Activated CD4-positive, CD25-positive, alpha-beta regulatory T cell (primary cell): ENCODE measurements at places on chromosomes 5 and 9.
A peak's percentile ranks its signal among the peaks of the same experiment; 100 is the strongest.

GRCh38 chr5:151534350-151534749, 56.8 kb downstream of the FAT2 start:
- DNase-seq = no peak

DNA sequence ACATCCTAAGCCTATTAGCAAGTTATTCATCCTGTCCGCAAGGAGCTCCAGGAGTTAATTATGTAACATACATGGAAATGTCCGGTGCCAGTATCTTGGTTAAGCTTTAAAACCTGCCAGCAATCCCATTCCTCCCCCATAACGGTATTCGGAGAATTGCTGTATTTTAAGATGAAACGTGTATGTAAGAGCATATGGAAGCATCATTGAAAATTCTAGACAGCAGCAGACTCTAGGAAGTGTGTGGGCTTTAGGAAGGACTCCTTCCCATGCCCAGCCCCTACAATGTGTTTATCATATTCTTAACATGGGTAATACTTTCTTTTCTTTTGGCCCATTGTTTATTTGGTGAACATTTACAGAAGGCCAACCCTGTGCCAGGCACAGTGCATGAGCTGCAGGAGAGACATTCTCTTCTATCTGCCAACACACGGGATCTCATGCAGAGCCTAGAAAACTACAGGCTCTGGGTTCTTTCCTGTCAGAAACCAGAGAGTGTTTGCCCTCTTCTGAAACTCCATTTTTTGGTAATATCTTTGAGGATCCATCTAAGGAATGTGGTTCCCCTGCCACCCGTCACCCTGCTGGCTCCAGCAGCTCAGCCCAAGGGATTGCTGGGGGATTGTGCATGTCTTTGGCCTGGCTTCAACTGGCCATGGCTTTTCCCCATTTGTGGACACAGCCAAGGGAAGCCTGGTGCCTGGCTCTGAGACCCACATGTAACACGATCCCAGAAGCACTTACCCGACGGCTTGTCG, 15.1 kb downstream of the ANGPTL2 start:
- no peak for DNase-seq

GRCh38 chr9:99345942-99346341, 123.9 kb downstream of the SEC61B start:
- no peak for DNase-seq

GRCh38 chr5:178589180-178590140, 733 bp downstream of the COL23A1 start:
- no peak for DNase-seq

- no peak for DNase-seq
Observed at GRCh38 chr5:44389090-44389822, at the start of gene FGF10. Gene FGF10 (minus strand): TSS chr5:44389420. CDS start chr5:44388682, 738 bp downstream.

GRCh38 chr9:127979333-127980059, 1.3 kb downstream of the EEIG1 start:
- DNase-seq = no peak

GRCh38 chr9:15137089-15137488, 169.9 kb downstream of the TTC39B start:
- no peak for DNase-seq

GRCh38 chr9:135017899-135018298, 69.6 kb upstream of the OLFM1 start:
- DNase-seq = no peak

DNA sequence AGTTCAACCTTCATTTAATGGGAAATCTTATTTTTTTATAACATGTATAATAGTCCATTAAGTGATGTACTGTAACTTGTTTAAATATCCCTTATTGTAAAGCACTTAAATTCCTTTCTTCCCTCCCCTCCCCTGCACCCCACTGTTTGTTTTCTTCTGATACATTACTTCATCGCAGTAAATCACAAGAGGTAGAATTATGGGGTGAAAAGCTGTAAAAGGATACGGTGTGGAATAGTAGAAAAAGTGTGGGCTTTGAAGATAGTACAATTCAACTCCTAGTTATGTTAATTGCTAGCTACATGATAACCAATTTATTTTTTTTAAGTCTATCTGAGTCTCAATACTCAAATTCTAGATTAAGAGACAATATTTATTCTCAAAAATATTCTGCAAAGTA, 41.9 kb upstream of the MACIR start:
- no peak for DNase-seq

DNA sequence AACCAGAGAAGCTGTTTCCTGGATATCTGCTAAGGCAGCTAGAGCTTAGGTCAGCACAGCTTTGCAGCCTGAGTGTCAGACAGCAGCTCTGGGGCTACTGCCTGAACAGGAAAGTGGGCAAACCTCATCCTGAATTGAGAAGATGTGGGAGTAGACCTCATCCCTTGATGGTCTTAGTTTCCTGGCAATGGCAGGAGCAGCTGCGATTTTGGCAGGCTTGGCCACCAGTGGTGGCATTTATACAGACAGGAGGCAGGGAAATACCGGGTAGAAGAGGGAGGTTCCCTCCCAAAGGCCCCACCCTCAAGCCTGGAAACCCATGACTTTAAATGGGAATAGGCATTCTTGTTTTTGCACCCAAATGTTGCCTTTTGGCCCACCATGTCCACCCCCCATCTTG, 69.7 kb downstream of the LIX1 start:
- no peak for DNase-seq

DNA sequence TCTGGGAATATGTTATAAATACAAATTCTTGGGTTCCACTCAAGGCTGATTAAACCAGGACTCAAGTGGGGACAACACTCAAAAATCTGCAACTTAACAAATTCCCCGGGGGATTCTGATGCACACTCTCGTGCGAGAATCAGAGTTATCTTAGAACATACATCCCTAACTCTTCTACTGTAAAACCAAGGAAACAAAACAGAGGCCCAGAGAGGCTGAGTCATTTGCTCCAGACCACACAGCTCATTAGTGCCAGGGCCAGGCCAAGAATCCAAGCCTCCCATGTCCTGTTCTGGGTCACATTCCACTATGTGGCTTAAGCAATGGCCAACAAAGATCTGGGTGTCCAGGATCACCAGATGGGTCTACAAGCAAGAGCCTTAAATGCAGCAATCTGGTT, 166.0 kb downstream of the ADAMTS12 start:
- DNase-seq = no peak

DNA sequence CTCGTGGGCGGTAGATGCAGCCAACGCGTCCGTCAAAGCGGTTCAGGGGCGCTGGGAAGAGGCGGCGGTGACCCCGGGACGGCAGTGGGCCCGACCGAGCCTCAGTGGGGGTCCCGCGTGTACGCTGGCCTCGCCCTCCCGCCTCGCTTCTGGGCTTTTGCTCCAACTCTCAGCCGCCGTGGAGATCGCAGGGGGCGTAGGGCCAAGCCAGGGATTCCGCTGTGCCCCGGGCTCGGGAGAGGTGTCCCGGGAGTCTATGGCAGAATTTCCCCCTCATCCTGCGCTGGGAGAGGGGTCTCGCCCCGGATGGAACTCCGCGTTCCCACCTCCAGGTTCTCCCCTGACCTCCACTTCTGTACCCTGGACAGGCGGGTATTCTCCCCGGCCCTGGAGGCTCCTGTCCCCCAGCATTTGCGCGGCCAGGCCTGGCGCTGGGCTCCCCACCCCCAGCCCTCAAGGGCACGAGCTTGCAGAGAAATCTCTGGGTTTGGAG, 131.9 kb downstream of the MRPL36 start:
- no peak for DNase-seq

- no peak for DNase-seq
Observed at GRCh38 chr9:114493521-114494184, 11.6 kb downstream of the WHRN start.

DNA sequence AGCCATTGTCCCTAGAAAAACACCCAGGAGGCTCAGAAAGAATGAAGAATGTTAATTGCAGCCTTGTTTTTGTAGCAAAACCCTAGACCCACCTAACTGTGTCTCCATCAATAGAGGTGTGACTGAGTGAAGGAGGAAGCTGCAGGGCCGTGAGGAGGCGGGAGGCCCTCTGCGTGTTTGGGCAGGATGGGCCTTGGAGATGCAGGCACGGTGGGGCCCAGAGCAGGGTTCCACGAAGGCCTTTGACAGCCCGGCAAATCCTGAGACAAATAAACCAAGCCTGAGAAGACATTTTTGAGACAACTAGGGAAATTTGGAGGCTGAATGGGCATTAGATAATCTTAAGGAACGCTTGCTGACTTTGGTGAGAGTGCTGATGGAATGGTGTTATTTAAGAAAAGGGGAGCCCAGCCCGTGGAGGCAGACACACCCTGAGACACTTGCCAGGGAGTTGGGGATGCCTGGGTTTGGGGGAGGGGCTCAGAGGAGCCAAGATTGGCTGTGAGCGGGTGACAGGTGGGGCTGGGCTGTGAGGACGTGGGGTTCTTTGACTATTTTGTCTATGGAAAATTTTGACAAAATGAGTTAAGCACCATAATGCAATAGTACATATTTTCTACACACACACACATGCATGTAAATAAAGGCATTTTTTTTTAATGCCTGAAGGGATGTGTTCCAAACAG, 48.8 kb downstream of the BARX1 start:
- no peak for DNase-seq

DNA sequence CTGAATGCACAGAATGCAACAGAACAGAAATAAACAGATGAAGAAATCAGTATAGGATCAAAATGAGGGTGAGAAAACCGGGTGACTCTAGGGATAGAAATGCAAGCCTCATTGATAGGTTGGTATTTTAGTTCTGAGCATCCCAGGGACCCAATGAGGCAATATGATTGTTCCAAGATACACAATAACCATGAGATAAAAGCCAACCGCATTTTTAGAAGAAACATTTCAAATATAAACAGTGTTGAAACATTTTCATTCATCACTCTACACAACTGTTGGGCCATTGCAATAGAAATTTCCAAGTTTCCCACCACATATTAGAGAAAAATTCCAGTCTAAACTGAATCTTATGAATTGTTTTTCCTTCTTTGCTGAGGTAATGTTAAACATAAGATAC, 452.3 kb upstream of the PTGER4 start:
- no peak for DNase-seq

DNA sequence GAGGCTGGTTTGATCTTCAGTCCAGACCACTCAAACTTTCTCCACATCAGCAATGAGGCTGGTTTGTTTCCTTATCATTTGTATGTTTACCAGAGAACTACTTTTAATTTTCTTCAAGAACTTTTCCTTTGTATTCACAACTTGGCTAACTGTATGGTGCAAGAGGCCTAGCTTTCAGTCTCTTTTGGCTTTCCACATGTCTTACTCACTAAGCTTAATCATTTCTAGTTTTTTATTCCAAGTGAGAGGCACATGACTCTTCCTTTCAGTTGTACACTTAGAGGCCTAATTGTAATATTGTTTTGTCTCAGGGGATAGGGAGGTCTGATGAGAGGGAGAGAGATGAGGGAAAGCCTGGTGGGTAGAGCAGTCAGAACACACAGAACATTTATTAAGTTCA, 554.0 kb upstream of the ARRDC3 start:
- no peak for DNase-seq

- no peak for DNase-seq
Observed at GRCh38 chr5:128629157-128629556, 91.1 kb upstream of the FBN2 start.

- no peak for DNase-seq
Observed at GRCh38 chr5:84215521-84215920, 169.2 kb downstream of the EDIL3 start.

DNA sequence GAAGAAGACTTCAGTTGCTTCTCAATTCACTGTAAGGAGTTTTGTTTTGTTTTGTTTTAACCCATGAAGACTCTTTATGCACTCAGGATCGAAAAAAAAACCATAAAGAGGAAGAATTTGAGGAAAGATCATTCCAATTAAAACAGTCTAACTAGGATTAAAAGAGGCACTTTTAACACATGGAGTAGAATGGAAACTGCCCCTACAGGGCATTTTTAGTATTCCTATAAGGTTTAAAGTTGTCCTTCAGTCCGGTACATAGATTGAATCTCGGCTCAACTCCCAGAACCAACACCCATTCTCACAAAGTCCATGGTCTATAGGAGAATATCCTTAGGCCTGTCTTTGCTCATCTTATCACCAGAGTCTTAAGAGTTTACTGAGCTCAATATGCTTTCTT, 469.6 kb downstream of the DTWD2 start:
- DNase-seq = no peak

GRCh38 chr5:68370196-68370595, 154.6 kb downstream of the PIK3R1 start:
- no peak for DNase-seq

- no peak for DNase-seq
Observed at GRCh38 chr5:62256161-62257019, 49.6 kb upstream of the KIF2A start.

GRCh38 chr5:25415970-25416369, 771.2 kb upstream of the CDH10 start:
- DNase-seq = no peak

GRCh38 chr5:116730706-116731105, 156.1 kb upstream of the SEMA6A start:
- no peak for DNase-seq

GRCh38 chr5:171586436-171586835, 167.0 kb downstream of the FGF18 start:
- no peak for DNase-seq

GRCh38 chr5:55231029-55231918, 2.1 kb downstream of the CCNO start:
- DNase-seq = no peak

GRCh38 chr5:124445070-124445619, 301.3 kb downstream of the ZNF608 start:
- DNase-seq = no peak

DNA sequence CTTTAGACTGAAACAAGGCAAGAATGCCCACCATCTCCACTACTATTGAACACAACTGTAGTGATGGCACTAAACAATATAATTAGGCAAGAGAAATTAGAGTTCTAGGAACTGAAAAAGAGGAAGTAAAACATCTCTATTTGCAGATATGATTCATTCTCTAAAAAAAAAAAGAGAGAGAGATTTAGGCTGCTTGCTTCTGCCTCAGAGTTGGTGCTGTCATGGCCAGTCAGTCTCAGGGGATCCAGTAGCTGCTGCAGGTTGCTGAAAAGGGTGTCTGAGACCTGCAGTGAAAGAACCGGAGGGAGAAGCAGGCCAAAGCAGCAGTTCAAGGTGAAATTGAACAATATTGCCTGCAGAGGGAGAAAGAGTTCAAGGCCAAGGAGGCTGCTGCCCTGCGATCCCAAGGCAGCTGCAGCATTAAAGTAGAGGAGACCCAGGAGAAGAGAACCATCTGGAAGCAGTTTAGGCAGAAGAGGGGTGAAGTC, 72.5 kb downstream of the AP3B1 start:
- no peak for DNase-seq

GRCh38 chr5:125017796-125018195, 271.4 kb upstream of the ZNF608 start:
- no peak for DNase-seq

GRCh38 chr5:144189800-144190429, 19.2 kb downstream of the KCTD16 start:
- DNase-seq = peak; percentile 26

GRCh38 chr5:138809391-138809790, 56.2 kb downstream of the CTNNA1 start:
- DNase-seq = no peak
